ENCODE measurements at places on chromosomes 5 and 9.

- DNase-seq: no peak
Observed at GRCh38 chr5:133116601-133117000, 64.8 kb downstream of the HSPA4 start.

DNA sequence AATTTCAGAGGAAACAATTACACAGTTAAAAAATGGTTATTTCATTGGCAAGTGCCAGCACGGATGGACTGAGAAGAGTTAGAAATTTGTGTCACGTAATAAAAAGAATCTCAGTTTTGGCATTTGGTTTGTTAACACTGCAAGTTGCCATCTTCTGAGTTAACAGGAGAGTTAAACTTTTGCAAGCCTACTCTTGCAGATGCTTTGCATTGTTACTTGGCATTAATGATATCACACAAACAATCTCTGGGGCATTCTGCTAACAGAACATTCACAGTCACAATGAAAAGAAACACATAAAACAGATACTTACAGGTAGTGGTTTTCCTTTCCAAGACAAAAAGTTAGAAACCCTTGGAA, 647 bp downstream of the FREM1 start:
- no peak for DNase-seq

DNA sequence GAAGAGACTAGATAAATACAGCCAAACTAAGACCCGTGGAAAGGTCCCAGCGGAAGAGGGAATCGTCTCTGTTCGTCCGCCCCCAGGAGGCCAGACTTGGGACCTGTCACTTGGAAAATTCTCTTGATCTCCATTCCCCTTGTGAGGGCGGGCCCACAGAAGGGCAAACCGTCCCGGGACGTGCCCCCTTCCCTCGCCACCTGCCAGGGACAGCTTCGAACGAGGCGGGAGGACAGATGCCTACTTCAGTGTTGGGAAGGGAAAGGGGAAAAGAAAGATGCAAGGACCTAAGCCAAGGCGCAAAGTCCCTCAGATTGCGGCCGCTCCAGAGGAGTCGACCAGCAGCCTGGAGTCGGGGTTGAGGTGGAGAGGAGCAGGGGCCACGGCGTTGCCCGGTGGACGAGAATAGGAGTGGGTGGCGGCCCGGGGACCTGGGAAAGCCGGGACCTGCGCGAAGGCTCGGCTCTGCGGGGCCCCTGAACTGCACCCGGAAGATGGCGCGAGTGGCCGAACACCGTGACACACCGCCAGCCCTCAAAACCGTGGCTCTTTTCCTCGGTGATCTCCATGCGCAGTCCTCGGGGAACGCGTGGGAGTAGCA, 4.4 kb upstream of the EBF1 start:
- DNase-seq: no peak

DNA sequence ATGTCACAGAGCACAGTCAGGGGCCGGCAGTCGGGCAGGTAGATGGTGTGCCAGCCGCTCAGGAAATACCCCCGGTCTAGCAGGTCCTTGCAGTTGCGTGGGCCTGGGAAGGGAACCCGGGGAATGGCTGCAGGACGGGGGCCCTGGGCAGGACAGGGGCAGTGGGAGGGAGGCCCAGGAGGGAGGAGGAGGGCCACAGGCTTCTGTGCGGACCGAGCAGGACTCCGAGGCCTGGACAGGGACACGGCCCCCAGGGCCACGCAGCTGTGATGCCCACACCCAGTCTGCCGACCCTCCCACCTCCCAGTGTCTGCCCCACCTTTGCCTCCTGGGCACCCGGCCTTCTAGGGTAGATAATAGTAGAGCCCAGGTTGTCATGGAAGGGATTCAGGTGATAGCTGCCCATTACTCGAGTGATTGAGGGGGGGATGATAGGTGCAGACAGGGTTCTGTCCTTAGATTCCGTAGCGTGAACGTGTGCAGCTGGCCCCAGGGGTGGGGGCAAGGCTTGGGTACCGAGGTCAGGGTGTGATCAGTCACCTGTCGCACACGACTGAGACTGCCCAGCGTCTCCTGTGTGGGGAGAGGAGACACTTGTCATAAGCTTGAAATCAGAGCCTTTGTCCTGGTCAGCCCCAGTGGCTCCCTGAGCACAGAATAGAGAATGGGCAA, 4.5 kb downstream of the FCN1 start:
- DNase-seq: no peak

- no peak for DNase-seq
Observed at GRCh38 chr9:134492281-134492691, 149.3 kb upstream of the COL5A1 start.

- DNase-seq: no peak
Observed at GRCh38 chr9:100595391-100596199, 17.7 kb downstream of the CAVIN4 start.

GRCh38 chr5:121279801-121280200, 571.9 kb upstream of the FTMT start:
- no peak for DNase-seq

GRCh38 chr5:170937072-170937471, 75.3 kb downstream of the RANBP17 start:
- no peak for DNase-seq

DNA sequence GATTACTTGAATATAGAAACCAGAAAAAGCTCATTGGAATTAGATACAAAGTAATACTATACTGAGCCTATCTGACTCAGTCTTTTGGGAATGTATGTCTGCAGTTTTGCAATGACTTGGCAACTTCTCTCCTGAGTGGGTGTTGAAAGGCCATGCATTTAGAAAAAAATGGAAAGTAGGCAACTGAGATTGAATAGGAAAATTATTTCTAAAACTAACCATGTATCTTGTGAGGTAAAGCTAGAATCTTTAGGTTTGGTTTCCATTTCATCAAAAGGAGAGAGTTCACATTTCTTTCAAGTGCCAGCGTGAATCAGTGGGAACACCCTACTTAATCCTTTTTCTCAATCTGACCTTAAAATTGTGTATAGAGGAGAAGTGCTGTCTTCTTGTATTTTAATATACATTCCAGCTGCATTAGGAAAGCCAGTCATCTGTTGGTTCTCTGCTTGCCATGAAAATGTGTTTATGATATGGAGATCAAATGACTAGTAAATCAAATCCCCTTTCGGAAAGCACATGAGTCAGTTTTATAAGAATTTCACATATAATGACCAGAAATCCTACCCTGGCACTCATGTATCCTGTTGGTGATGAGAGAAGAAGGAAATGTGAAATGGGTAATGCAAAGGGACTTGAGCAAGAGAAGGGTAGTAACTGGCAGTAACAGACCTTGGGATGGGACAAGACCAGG, 30.4 kb downstream of the NFX1 start:
- DNase-seq: no peak

DNA sequence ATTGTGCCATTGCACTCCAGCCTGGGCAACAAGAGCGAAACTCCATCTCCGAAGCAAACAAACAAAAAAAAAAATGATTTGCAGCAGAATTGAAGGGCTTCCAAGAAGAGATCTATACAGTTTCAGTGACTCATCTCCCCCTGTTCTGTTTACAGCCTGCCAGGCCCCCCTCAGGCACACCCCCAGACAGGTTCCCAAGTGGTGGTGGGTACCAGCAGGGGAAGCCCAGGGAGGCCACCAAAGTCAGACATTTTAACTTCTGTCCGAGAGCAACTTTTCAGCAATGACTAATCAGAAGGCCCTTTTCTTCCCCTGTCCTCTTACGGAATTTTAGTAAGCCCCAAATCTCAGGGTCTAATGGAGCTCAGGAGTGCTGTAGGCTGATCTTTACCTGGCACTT, 98.7 kb downstream of the PAX5 start:
- DNase-seq: no peak

DNA sequence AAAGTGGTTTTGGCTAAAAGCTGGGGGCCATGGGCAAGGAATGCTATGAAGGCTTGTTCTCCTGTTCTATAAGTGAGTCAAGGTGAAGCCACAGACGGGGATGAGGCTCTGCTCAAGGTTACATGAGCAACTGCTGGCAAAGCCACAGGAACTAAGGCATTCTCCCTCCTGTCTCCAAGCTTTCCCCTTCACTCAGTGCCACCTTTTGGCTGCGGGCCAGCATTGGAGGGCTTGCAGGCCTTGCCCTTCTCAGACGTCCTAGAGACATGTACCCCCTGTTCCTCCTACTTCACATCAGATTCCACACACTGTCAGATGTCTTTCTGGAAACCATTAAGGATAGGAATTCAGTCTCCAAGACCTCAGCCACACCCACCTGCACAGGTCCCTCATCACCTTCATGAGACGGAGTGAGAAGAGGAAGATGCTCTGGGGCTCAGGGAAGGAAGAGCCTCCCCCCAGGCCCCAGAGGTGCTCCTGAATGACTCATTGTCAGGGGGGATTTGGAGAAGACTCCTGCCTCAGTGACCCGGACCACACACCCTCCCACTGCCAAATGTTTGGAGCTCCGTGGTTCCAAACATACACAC, 20.5 kb upstream of the MEIKIN start:
- DNase-seq: no peak

- DNase-seq: peak; percentile 19
Observed at GRCh38 chr5:142977363-142978051, 207.3 kb downstream of the ARHGAP26 start.

- no peak for DNase-seq
Observed at GRCh38 chr5:33166948-33167347, 273.8 kb upstream of the TARS1 start.

DNA sequence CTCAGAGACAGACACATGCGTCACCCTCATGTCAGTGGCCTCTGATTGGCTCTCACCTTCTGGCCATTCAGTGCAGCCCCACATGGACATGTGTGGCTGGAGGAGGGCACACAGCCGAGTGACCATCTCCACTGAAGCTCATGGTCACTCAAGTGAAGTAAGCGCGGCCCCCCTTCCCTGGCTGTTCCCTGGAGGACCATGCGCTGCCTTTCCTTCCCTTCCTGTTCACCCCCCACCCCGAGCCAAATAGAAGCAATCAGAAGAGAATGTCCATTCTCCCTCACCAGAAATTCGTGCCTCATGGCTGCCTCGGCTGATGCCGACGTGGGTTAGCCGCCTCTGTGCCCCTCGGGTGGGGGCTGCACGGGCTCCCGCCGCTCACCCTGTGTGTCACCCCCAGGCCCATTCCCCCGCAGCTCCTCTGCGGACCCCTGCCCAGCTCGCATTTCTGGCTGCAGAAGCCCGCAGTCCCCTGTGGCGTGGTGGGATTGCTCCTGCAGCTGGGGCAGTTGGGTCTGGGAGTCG, 12.5 kb upstream of the COL5A1 start:
- no peak for DNase-seq

- DNase-seq: no peak
Observed at GRCh38 chr5:179769796-179770195, 24.0 kb upstream of the LTC4S start.

GRCh38 chr5:143585970-143586369, 182.5 kb upstream of the NR3C1 start:
- DNase-seq: no peak

DNA sequence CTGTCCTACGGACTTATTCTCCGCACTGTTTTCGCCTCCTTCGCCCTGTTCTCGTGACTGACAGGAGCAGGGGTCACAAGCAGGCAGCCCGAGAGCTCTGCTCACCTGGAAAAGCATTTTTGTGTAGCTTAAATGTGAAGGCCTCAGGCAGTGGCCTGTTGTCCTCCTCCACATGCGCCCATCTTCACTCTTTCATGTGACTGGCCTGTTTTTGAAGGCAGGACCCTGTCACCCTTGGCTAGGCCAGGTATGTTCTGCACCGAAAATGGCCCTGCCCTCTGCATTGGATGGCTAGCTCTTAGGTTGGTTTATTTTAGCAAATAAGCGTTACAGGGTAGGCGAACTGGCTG, 614 bp upstream of the CPLANE1 start:
- no peak for DNase-seq
